Frontal cortex (tissue), 4 donors: ENCODE measurements at places on chromosomes 3 and 15. TPM values are rescaled to one million over a fixed set of nuclear protein-coding genes. Genes with fewer than 3 reads are reported as not detected.

Gene SCAANT1
- not detected for total RNA-seq

GRCh38 chr3:104291878-104292277 is 1074.8 kb upstream of the ALCAM start:
- DNase-seq: no peak

DNA sequence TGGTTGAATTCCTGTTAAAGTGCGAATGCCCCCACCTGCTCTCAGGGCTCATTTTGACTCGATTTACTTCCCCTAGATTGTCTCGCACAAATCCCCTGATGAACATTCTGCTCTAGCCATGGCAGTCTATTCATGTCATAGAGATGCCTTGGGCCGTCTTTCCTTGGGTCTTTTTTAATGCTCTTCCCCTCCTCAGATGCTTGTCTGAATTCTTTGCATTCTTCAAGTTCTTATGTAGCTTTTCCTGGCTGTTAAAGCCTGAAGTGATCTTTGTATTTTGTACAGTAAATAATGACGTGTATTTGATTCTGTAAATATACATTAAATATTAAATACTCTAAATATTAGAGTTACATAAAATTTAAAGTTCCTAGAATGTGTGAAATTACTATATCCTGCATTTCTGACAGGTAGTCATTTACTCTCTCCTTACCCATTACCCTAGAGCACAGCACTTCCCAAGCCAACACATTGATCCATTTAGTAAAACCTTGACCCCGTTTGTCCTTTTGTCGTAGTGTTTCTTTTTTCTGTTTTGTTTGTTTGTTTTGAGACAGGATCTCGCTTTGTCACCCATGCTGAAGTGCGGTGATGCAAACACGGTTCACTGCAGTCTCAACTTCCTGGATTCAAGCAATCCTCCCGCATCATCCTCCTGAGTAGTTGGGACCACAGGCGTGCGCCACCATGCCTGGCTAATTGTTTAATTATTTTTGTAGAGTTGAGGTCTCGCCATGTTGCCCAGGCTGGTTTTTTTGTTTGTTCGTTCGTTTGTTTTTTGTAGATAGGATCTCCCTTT is 47.9 kb downstream of the YEATS2 start:
- DNase-seq: no peak

GRCh38 chr15:74815121-74815934 is 2.7 kb downstream of the LMAN1L start:
- DNase-seq: no peak

DNA sequence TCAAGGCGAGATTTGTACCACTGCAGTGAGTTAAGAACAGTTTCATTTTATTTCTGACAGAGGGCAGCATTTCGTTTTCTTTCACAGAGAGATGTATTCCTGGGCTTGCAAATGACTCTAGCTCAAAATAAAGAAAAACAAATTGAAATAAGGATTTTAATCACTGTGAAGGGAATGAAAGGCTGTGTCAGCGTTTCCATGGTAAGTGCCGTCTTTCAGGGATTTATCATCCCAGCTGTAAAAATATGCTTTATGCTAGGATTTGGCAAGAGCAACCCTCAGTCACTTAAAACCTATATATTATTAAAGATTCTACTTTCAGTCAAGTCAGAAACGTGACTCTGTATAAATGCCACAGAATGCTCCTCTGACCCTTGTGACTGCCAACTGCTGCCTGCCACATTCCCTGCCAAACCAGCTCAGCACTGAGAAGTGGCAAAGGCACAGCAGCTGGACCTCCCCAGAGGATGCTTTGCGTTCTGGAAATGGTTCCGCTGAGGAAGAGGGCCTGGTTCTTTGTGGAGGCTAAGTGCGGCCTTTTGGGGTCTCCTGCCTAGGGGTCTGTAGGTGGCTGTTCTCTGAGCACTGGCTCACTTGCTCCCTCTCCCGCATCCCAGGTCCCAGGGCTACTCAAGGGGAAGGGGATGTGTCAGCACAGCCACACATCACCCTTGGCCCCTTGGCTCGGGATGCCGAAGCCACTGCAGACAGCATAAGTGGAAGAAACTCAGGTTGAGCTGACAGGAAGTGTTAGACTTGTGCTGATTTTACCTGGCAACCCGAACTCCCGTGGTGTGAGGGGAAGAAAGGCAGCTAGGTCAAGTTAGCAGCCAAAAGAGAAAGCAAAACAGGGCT is 56.6 kb upstream of the POMGNT2 start:
- DNase-seq: no peak
